Bronchial smooth muscle cell (primary cell): ENCODE measurements at places on chromosomes 3 and 15. TPM values are rescaled to one million over a fixed set of nuclear protein-coding genes. Genes with fewer than 3 reads are reported as not detected.

ITIH1 gene
- total RNA-seq: not detected in 2 replicates

CLDN1 gene
- under 0.01 and 0.17 TPM in 2 replicates for total RNA-seq

GOLGA6B gene
- total RNA-seq: under 0.01 TPM in 1 of 2 replicates, not detected in the other

AMOTL2 gene
- total RNA-seq: 12.3 and 48.1 TPM in 2 replicates

SIDT1 gene
- total RNA-seq: not detected in 2 replicates

CLDN11 gene
- 94.1 and 632 TPM in 2 replicates for total RNA-seq

MAP1A gene
- 42.0 and 53.7 TPM in 2 replicates for total RNA-seq

SLC35G2 gene
- total RNA-seq: 5.5 and 6.6 TPM in 2 replicates

GP9 gene
- total RNA-seq: not detected in 2 replicates

MUC20 gene
- 0.60 and 0.95 TPM in 2 replicates for total RNA-seq

SLC22A13 gene
- under 0.01 and 0.09 TPM in 2 replicates for total RNA-seq

COL8A1 gene
- total RNA-seq: 18.3 and 35.9 TPM in 2 replicates

HGD gene
- total RNA-seq: 0.26 and 0.32 TPM in 2 replicates

PGBD4 gene
- 1.8 and 1.9 TPM in 2 replicates for total RNA-seq

ATP13A4 gene
- 0.86 and 1.3 TPM in 2 replicates for total RNA-seq

LRRK1 gene
- total RNA-seq: 9.1 and 10.8 TPM in 2 replicates

MORC1 gene
- not detected in 2 replicates for total RNA-seq

BUB1B gene
- 1.5 and 3.0 TPM in 2 replicates for total RNA-seq

MLF1 gene
- 8.2 and 24.6 TPM in 2 replicates for total RNA-seq

SLC24A5 gene
- not detected in 2 replicates for total RNA-seq

KAT2B gene
- 8.7 and 9.1 TPM in 2 replicates for total RNA-seq

TLR9 gene
- under 0.01 and 0.09 TPM in 2 replicates for total RNA-seq

ROPN1 gene
- total RNA-seq: not detected in 2 replicates

ADAMTSL3 gene
- 0.09 and 0.32 TPM in 2 replicates for total RNA-seq

TUBGCP4 gene
- 6.5 and 8.5 TPM in 2 replicates for total RNA-seq

CHSY1 gene
- total RNA-seq: 16.2 and 18.5 TPM in 2 replicates

SLC15A2 gene
- under 0.01 and 0.43 TPM in 2 replicates for total RNA-seq

KLHL25 gene
- 1.5 and 1.6 TPM in 2 replicates for total RNA-seq

CYP8B1 gene
- total RNA-seq: not detected in 2 replicates

BTBD1 gene
- total RNA-seq: 67.2 and 92.5 TPM in 2 replicates

ARF4 gene
- 91.3 and 147 TPM in 2 replicates for total RNA-seq

RBPMS2 gene
- total RNA-seq: 0.09 TPM in 1 of 2 replicates, not detected in the other
